NCI-H2081 treated with DMSO at 0.1 percent for 48 hours (cell line): ENCODE measurements at places on chromosomes 4 and X.

DNA sequence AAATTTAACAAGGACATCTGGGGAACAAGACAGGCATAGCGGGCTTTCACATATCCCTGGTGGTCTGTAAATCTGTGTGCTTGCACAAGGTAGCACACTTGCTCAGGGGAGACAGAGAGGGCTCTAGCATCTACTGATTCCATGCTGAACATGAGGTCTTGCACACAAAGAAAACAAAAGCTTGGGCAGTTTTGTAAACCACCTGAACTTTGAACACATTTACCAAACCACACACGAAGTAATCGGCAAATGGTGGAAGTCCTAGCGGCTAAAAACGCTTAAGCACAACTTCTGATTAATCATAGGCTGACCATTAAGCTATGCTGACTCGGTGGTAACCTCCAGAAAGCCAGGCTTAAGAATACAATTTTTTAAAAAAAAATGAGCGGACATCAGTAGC, 52.8 kb downstream of the AKAP4 start:
- no peak for DNase-seq

- DNase-seq, result no peak
Observed at GRCh38 chrX:39577206-39577984, 520.4 kb downstream of the BCOR start.

DNA sequence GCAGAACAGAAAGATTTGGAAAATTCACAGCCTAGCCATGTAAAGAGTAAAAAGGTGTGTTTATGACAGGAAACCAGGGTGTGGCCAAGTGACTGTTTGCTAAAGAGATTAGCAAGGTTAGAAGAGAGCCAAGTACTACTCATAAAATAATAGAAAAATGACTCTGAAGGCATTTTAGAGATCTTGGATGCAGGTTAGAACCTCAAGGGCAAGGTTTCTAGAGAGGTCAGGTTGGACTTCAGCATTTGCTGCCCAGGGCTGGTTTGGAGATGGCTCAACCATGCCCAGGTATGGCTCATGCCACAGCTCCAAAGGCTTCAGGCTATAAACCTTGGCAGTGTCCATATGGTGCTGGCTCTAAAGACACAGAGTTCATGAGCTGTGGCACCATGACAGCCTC, 40.6 kb upstream of the ADGRA3 start:
- DNase-seq, result no peak

GRCh38 chr4:88623097-88623496, 30.8 kb downstream of the HERC3 start:
- DNase-seq, result no peak

GRCh38 chr4:19844446-19844845, 407.3 kb upstream of the SLIT2 start:
- DNase-seq, result no peak

DNA sequence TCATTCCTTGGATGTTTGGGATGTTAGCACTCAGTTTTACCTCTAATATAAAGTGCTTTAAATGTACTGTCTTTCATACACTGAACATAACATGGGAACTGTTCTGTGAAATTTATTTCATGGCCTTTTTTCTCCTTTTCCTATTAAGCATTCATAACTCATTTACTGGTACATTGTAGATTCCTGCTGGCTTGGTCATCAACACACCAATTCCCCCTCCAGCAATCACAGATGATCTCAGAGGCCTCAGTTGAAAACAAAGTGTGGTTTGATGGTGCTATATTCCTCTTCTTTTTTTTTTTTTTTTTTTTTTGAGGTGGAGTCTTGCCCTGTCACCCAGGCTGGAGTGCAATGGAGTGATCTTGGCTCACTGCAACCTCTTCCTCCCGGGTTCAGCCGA, 61.9 kb upstream of the FAM47B start:
- no peak for DNase-seq

GRCh38 chr4:161317000-161317399, 846.8 kb downstream of the FSTL5 start:
- DNase-seq, result no peak

DNA sequence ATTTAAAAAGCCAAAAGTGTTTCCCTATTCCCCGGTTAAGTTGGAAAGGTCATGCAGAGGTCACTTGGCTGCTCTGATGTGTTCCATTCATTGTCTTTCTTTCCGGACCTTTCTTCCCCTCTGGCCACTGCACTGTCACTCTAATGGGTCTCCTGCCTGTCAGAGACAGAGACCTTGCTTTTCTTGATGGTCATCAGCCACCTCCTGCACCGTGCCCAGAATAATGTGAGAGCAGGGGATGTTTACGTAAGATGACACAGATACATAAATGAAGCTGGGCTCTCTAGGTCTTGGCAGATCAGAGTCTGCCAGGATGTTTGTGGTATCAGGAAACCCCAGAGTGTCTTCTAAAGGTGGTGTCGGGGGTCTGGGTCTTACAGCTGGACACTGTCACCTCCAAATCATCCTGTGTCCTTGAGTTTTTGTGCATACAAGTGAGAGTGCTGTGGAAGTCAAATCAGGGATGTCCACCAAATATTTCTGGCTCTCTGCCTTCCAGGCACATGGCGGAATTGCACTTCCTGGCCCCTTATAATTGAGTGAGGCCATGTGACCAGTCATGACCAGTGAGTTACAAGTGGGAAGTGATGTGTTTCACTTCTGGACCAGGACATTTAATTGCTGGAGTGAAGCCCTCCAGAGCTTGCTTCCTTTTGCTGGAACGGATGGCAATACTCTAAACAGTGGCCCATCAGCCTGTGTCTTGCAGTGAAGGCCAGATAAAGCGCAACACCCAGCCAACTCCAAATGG, 130.6 kb upstream of the ATP6AP2 start:
- DNase-seq, result no peak

DNA sequence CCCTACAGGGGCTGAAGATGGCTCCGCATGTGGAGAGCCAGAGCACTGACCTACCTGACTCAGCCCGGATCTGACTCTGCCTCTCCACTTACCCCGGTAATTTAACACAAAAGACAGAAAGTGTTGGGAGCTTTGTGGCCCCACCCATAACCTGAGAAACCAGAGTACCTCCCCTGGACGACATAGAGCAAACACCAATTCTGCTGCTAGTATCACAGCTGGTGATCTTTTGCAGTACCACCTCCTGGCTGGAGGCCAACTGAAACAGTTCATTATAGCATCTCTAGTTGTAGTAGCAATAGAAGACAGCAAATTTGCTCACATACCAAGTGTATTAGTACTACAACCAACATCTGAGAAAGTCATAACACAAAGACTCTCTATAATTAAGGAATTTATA, 443.9 kb downstream of the KLHL4 start:
- peak; percentile 29 for DNase-seq

DNA sequence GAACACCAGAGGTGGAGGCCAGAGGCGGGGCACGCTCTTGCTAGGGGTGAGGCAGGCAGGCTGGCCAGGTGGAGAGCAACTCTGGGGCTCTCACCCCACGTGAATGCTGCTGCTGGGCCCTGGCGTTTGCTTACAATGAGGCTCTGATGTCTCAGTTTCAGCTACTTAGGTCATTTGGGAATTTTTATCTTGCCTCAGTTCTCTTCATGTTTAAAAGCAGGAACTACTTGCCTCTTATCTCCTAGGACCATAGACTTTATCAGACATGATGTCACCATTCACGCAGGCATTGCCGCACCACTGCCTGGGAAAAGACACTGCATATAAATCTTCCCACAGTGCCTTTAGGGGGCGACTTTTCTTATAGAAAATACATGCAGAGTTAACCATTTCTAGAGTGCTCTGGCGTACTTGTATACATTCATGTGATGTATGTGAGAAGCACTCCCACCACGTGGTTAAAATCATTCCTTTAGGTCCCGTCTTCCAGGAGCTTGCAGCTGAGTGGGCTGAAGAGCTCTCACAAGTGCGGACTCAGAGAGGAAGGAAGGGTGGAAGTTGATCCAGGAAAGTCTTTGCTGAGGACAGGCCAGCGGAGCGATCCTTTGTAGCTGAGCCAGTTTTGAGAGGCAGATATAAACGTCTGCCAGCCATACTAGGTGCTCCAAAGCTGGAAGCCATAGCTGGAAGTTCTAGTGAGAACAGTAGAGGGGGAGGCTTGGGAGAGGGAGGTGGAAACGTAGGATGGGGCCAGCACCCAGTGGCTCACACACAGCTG, 84.3 kb upstream of the CLDN34 start:
- no peak for DNase-seq
